ENCODE measurements at places on chromosomes 12 and 14. TPM values are rescaled to one million over a fixed set of nuclear protein-coding genes. Genes with fewer than 3 reads are reported as not detected.

Gene MGAT2
- 58.5 TPM for total RNA-seq

- H3K4me1 ChIP-seq: no peaks in the 10 kb centered on the region
- no peak overlapping the region for H3K27ac ChIP-seq
- no peak for DNase-seq
- H3K4me3 ChIP-seq: no peak overlapping the region
- H3K27me3 ChIP-seq: no peaks in the 10 kb centered on the region
These were observed 376.0 kb downstream of the C12orf75 start for GRCh38 chr12:105706321-105706972.

Gene GLS2
- 12.2 TPM for total RNA-seq

DNA sequence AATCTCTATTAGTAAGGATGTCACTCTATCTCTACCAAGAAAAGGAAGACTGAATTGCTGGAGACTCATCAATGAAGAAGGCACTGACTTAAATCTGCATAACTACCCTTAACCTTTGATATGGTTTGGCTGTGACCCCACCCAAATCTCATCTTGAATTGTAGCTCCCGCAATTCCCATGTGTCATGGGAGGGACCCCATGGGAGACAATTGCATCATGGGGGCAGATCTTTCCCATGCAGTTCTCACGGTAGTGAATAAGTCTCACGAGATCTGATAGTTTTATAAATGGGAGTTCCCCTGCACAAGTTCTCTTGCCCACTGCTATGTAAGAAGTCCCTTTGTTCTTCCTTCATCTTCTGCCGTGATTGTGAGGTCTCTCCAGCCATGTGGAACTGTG lies 73.4 kb upstream of the PPM1H start:
- H3K27ac ChIP-seq: no peak overlapping the region
- no peak for DNase-seq
- no peaks in the 10 kb centered on the region for H3K27me3 ChIP-seq
- no peak overlapping the region for H3K4me3 ChIP-seq
- no peaks in the 10 kb centered on the region for H3K4me1 ChIP-seq

DNA sequence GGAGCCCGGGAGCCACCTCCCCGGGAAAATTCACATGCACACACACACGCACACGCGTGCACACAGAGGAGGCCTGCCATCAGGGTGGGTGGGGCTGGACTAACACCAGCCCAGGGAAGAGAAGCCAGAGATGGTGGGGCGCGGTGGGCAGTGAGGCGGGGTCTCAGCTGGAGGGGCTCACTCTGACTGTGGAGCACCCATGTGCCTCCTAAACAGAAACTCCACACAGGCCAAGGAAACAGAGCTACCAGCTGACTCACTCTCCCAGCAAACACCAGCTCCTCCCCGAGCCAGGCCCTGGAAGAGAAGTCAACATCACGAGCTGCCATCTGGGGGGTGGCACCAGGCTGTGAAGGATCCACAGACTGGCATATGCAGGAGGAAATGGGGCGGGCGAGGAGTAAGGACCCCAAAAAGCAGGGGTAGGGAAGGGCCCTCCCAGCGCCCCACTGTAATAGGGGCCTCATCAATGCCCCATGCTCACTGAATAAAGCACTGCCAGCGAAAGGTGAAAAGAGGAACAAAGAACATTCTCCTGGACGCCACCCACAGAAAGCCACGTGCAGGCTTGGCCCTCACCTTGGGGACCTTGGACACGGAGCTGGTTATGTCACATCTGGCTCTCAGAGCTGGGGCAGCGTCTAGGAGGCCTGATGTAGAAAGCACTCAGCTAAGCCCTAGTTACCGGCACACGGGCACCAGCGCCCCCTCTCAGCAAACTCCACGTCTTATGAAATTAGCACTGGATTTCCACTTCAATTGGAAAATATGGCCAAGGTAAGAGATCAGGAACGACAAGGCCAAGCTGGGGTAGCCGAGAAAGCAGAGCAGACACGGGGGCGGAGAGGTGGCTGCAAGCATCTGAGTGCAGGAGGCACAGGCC lies 8.4 kb upstream of the INF2 start:
- H3K4me3 ChIP-seq: no peak overlapping the region
- H3K27me3 ChIP-seq: no peaks in the 10 kb centered on the region
- peaks cover 23% of the 10 kb centered on the region for H3K4me1 ChIP-seq
- H3K36me3 ChIP-seq: no peaks in the 10 kb centered on the region

DNA sequence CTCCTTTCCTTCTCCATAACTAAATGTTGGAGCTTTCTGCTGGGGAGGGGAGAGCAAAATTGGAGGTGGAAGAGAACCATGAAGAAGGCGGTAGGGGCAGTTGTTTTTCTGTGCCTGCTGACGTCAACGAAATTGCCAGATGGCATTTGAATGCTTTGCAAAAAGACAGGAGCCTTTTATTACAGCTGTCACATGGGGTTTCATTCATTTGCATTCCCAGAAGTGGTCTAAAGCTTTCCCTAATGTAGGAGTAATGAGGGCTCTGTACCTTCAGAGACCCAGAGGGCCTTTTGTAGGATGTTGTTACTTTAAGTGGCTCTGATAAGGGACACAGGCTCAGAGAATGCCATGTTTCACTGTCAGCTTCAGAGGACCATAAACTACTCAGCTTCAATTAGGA lies 107.1 kb upstream of the SLCO1C1 start:
- H3K4me3 ChIP-seq: no peak overlapping the region
- H3K36me3 ChIP-seq: no peaks in the 10 kb centered on the region
- no peak overlapping the region for H3K27ac ChIP-seq
- H3K27me3 ChIP-seq: no peaks in the 10 kb centered on the region
- no peaks in the 10 kb centered on the region for H3K4me1 ChIP-seq
- no peak for DNase-seq
